ENCODE measurements at places on chromosomes 7 and 10. TPM values are rescaled to one million over a fixed set of nuclear protein-coding genes. Genes with fewer than 3 reads are reported as not detected.

C10orf71 gene
- not detected for total RNA-seq

OR13A1 gene
- total RNA-seq = not detected

LIPN gene
- total RNA-seq = 0.10 TPM

NPSR1 gene
- total RNA-seq = not detected

ABI1 gene
- 43.4 TPM for total RNA-seq

DDC gene
- not detected for total RNA-seq

GRCh38 chr10:73044378-73045285, 52.0 kb downstream of the P4HA1 start:
- DNase-seq = no peak

DNA sequence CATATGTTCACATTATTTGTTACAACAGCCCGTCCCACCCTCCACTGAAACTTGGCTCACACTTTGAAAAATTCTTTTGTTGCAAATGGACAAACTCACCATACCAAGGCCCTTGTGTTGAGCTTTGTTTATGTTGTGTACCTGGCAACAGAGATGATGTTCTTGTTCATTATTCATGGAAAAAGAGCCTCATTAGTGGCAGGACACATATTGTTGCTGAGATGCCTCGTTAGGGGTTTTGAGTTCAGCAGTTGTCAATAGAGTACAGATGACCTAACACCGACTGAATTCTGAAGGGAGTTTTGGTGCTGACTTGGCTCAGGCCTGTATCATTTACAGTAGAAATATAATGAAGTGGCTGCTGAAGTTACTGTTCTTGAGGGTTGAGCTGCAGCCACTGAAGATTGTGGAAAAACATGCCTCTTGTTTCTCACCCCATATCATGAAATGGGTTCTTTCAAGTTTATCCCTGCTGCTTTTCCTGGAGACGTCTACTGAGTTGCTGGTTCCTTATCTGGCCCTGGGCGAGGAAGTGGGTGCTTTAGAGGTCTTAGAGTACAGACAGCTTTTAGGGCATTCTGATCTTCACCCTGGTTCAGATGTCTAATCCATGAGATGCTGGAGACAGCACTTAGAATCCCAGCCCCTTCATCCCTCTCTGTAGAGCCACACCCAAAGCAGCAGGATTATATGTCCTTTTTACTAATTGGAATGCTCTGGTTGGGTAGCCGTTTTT, 149.7 kb downstream of the WNT2 start:
- no peak for DNase-seq

DNA sequence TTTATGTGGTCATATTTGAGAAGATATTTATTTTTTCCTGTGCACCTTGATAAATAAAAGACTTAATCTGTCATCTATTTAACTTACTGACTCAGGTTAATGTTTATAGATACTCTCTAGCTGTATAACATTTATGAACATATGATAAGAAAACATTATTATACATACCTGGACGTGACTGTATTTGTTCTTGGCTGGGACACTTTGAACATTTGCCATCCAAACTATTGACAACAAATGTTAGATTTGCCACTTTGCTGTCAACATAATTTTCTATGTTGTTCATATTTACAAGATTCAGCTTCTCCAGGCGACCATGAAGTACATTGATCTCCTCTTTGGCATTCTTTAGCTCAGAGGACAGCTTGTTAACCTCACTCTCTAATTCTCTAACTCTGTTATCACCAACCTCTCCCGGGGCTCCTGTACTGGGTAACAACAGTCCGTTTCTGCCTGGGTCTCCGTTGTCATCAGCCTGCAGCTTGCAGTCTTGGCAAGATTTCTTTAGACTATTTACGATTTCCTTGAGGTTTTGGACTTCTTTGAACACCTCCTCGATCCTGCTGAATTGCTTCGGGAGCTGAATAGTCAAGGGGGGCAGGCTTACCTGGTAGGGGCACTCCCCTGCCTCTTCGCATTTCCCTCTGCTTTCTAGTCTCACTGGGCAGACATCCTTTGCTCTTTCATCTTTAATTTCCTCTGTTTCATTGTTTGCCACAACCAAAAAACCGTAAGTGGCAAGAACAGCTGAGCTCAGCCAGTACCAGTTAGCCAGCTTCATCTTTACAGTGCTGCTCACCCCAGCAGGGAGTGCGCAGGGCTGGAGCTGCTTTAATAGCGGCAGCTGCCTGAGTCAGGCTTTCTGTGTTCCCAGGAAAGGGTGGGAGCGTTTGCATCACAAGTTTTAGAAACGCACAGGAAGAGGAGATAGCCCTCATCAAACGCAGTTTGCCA, at the start of gene FGL2:
Gene FGL2 (minus strand): TSS at position 807 of the 954 bp plus-strand sequence. CDS start 26 bp downstream, at position 781.
- DNase-seq = peak; percentile 49

DNA sequence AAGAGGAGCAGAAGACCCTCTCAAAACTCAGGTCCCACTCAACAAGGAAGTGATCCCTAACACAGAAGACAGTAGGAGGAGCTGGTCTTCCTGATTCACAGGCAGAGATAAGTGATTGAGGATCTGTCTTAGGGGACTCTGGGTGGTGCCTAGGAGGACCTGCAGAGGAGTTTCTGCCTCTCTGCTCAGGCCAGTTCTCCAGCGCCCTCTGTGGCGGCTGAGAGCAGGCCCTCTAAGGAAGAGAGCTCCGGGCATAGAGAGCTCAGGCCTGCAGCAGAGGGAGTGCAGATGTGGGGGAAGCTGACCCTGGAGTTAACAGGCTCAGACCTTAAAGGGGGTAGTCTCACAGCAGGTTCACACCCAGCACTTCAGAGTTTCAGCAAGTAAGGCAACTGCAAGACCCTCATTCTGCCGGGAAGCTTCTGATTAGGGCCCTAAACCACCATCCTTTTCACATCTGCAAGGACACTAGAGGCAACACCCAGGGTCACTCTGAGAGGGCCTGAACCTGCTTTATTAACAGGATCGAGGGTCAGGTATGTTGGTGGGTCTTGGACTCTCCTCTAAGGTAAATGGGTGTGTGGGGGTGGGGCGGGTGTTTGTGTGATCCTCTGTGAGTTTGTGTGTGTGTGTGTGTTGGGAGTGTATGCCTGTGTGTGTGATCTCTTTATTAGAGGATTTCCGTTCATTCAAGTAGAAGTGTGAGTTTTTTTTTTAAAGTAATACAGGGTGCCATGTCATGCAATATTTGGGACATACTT, 57.6 kb upstream of the TARP start:
- no peak for DNase-seq

- peak; percentile 85 for DNase-seq
These were observed at the start of gene INSIG1 for GRCh38 chr7:155297517-155298287. Gene INSIG1 (plus strand): TSS chr7:155297878. CDS start chr7:155298286, 408 bp downstream.

DNA sequence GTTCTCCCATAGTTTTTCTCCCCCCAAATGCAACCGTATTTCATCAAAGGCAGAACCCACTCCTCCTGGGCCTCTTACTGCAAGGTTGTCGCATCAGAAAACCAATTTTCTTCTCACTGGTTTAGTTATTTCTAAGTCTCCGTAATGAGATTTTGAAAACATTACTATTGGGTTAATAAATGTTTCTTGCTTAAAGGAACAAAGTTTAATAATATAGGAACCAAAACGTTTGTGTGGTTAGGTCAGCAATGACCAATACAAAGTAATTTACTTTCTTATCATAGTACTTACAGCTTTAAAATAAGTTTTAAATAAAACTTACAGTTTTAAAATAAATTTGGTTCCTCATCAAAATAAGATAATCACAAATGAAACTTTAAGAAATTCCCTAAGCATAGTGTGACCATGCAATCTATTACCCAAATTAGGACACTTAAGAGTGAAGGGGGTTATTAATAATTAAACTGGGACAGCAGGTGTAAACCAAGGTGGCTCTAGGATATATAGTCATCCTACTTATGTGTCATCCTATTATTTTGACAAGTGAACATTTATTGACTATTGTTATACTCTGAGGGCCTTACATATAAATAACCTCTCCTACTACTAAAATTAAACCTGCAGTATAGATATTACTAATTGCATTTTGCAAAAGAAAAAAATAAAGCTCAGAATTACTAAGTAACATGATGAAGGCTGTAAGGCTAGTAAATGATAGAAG, 415.4 kb upstream of the LRRN3 start:
- DNase-seq = no peak

- DNase-seq = peak; percentile 34
These were observed 32.8 kb downstream of the DNAJB12 start for GRCh38 chr10:72322030-72322279.

DNA sequence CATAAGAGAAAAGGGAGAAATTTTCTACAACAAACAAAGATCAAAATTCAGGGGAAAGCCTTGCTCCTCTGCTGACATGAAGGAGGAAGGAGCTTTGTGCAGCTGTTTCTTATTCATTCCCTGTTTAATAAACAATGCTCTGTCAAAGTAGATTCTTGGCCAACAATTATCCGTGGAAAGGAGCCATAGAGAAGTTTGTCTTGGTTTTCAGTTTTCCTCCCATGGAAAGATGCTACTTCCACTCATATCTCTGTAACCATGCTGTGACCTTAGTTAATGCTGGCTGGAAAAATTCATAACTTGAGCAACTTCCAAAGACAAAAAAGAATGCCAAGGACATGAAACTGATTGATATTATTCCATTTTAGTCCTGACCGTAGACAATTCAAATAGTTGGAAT, 8.1 kb downstream of the DDC start:
- no peak for DNase-seq
